ENCODE measurements at places on chromosomes 7 and 10.

DNA sequence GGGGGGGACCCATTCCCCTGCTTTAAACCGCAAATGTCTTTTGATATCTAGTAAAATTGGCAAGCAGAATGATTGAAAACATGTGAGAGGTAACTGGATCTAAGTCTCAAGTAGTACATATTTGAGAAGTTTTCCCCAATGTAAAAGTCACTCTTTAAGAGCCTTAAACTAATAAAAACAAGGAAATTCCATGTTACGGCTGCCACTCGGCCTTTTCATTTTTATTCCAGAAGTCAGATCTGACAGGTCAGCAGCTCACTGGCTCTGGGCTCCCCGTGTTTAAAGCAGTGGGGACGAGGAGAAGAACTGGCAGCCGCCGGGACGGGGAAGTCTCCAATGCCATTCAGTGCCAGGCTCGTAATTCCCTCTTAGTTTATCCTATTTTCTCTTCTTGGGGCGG lies 80.7 kb downstream of the CUX1 start:
- no peak for DNase-seq

GRCh38 chr10:63133821-63134557 lies 861 bp downstream of the NRBF2 start:
- peak; percentile 31 for DNase-seq

DNA sequence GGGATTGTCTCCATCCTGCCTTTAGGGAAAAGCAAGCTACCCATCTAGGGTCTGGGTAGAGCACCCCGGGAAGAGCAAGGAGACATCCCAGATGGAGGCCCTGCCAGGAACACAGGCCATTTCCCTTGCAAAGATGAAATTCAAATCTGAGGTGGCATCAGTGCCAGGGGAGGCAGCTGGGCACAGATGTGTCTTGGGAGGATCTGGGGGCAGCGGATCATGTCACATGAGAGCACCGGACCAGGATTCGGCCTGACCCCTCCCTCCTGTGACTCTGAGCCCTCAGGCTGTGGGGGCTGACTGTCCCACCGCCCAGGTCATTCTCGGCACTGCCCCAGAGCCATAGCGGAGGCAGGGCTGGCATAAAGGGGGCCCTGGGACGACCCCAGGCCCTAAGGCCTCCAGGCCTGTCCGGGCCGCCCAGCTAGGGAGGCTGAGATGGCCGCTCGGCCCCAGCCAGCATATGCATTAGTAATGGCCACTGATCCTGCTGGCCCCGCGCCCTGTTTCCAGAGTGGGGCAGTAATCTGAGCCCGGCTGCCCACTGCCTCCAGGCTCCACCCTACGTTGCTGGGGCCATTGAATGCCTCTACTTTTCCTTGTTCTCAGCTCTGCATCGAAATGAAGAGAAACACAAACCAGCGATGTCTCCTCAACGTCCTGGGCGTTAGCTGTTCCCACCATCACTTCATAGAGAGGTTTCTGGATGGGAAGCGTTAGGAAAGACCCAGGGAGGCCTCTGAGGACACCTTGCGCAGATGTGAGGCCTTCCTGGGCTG lies 148.5 kb downstream of the UBE2H start:
- DNase-seq: peak; percentile 3

DNA sequence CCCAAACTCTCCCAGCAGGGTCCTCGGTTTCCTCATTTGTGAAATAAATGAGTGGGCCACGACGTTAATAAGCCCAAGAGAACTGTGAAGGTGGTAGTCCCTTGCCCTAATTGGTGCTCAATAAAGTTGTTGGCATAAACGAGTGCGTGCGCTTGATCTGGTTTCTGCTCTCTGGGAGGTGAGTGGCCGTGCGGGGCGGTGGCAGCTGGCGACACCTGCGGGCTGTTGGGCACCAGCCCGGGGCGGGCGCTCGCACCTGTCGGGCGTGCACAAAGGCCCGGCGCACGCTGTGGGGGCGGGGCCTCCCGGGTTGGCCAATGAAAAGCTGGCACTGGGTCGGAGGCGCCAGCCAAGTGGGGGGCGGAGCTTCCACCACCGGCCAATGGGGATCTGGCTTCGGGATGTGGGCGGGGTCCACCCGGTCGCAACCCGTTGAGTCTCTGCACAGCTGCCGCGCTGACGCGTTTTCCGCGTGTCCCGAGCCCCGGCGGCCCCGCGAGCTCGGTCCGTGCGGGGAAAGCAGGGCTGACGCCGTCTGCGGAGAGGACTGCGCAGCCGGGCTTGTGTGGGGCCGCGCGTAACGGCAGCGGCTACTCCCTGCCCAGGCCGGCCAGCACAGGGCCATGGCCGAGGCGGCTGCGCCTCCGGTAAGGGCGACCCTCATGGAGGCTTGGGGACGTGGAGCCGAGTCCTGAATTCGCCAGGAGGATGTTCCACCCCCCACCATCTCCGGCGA lies 23.0 kb downstream of the ZNF783 start:
- peak; percentile 99 for DNase-seq

GRCh38 chr7:27576360-27576944 lies 86.2 kb downstream of the HIBADH start:
- peak; percentile 54 for DNase-seq

DNA sequence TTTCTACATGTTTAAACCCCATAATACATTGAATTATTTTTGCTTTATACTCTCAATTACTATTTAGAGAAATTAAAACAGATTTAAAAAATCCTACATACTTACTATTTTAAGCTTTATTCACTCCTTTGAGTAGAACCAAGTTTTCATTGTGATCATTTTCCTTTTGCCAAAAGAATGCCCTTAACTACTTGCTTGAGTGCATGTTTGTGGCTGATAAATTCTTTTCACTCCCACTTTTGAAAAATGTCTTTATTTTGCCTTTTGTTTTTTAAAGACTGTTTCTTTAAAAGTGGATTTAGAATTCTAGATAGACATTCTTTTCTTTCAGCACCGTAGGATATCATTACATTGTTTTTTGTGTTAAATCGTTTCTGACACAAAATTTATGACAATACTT lies 22.3 kb upstream of the AGR3 start:
- DNase-seq: peak; percentile 25

- peak; percentile 69 for DNase-seq
These were observed 28.9 kb downstream of the SKIDA1 start for GRCh38 chr10:21496343-21497176.

GRCh38 chr10:10869592-10869991 lies 148.1 kb upstream of the CELF2 start:
- no peak for DNase-seq
